ENCODE measurements at places on chromosomes 1 and 21. TPM values are rescaled to one million over a fixed set of nuclear protein-coding genes. Genes with fewer than 3 reads are reported as not detected.
A peak's percentile ranks its signal among the peaks of the same experiment; 100 is the strongest.

Gene KLF17
- not detected for total RNA-seq

Gene CHRNB2
- total RNA-seq, result not detected

Gene PHGDH
- 56.3 TPM for total RNA-seq

Gene C1orf185
- not detected for total RNA-seq

DNA sequence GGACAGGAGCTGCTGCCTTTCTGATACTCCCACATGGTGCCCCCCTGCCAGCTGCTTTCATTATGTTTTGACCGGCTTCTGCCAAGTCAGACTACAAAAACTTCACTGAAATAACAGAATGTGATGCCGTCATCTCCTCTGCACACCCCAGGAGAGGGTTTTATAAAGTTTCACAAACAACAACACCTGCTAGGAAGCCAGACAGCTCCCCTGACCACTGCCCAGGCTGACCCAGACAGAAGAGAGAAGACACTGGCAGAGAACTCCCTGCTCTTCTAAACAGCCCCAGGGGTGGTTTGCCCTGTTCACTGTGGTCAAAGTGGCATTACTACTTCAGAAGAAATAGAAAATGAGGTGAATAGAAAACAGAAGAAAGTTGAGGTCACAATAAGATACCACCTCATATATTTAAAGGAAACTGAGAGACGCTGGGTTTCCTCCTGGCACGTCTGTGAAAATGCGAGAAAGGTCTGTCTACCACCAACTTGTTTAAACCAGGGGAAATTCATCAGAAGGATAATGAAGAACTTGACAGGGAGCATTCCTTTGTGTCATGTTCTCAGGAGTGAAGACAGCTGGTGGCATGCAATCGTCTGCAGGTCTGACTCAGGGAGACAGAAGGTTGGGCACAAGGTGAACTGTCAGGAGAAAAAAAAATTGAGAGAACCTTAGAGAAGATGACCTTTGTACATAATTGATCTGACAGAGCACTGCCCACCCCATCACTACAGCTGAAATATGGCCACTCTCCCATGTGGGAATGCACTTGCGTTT, 119.0 kb upstream of the NFIA start:
- H3K27ac ChIP-seq, result no peak overlapping the region
- H3K4me1 ChIP-seq, result peaks cover 6% of the 10 kb centered on the region
- no peak for DNase-seq
- peaks cover 6% of the 10 kb centered on the region for H3K36me3 ChIP-seq
- H3K27me3 ChIP-seq, result no peaks in the 10 kb centered on the region

DNA sequence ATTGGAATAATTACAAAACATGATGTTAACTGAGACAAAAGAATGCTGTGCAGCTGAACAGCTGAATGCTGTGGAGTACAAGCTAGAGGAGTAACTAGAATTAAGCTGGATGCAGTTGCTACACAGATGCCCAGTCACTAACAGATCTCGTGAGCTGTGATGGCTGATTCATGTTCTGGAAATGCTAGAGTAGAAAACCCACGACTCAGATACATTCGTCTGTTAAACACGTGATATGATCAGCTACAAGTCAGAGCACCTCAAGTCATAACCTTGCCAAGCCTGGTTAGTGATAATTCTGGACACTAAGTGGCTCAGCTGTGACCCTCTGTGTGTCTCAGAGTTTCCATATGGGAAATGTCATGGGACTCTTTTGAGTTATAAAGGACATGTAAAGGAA, 89.7 kb upstream of the ESRRG start:
- H3K27ac ChIP-seq, result no peak overlapping the region
- no peak for DNase-seq
- H3K27me3 ChIP-seq, result no peaks in the 10 kb centered on the region
- no peaks in the 10 kb centered on the region for H3K4me1 ChIP-seq

- DNase-seq, result no peak
- peaks cover 41% of the 10 kb centered on the region for H3K4me1 ChIP-seq
- H3K27me3 ChIP-seq, result peaks cover 15% of the 10 kb centered on the region
- H3K36me3 ChIP-seq, result no peaks in the 10 kb centered on the region
- H3K4me3 ChIP-seq, result no peak overlapping the region
Measured at GRCh38 chr1:3226701-3227350, 157.8 kb downstream of the PRDM16 start.

DNA sequence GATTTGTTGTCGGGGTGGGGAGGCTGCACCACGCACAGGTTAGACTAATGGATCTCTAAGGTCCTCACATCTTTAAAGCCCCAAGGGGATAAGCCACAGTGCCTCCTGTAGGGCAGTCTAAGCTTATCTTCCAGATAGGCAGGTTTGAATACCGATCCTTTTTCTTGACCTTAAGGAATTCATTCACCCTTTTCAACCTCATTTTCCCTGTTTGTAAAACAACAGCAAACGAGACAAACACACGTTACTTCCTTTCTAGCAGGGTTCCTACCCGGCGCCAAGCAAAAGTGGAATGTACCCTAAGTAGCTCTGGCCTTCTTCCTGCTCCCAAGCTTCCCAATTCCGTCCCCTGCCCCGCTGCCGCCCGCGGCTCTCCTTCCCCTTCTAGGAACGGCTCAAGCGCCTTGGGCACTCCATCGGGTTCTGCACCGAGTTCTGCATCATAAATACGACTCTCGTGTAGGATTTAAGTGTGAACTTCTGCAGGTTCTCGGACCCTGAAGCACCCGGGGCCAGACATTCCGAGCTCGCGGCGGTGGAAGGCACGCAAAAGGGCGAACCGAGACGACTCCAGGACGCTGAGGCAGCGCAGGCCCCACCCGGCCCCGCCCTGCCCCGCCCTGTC, 548 bp upstream of the CDC20 start:
- H3K4me3 ChIP-seq, result peak overlapping the region; percentile 57
- H3K27ac ChIP-seq, result peak overlapping the region; percentile 88
- peaks cover 18% of the 10 kb centered on the region for H3K4me1 ChIP-seq

DNA sequence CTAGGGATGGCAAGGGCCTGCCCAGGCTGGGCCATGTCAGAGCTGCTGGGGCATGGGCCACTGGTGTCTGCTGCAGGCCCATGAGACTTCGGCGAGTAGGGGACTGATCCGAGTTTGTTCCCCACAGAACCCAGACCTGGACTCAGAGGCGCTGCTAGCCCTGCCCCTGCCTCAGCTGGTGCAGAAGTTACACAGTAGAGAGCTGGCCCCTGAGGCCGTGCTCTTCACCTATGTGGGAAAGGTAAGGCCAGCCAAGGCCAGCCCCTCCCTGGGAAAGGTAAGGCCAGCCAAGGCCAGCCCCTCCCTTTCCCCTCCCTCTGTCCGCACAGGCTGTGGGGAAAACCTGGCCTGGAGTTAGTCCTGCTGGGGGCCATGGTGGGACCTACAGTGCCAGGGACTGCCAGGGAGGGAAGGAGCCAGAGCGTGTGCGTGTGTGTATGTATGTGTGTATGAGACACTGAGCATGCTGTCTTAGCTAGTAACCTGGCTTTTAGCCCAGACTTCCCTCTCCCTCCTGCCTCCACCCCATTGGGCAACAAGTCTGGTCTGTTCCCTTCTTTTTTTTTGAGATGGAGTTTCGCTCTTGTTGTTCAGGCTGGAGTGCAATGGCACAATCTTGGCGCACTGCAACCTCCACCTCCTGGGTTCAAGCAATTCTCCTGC, 8.0 kb downstream of the FAAH start:
- peak overlapping the region; percentile 72 for H3K27ac ChIP-seq
- peaks cover 59% of the 10 kb centered on the region for H3K4me1 ChIP-seq
- peak; percentile 62 for DNase-seq
- no peak overlapping the region for H3K4me3 ChIP-seq

DNA sequence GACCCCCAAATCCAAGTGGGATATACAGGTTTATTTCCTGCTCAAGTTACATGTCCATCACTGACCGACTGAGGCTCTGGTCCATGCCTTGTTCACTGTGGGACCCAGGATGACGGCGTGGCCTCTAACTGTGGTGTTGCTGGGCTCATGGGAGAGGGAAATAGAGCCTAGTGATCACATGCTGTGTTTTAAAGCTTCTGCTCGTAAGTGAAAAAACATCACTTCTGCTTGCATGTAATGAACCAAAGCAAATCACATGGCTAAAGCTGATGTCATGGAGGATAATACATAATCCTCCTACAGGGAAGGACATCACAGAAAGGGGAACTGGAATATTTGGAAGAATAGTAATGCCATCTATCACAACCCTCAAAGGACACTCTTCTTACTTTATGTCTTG, 107.6 kb downstream of the FASLG start:
- no peaks in the 10 kb centered on the region for H3K27me3 ChIP-seq
- no peak for DNase-seq
- no peak overlapping the region for H3K4me3 ChIP-seq
- no peaks in the 10 kb centered on the region for H3K4me1 ChIP-seq

DNA sequence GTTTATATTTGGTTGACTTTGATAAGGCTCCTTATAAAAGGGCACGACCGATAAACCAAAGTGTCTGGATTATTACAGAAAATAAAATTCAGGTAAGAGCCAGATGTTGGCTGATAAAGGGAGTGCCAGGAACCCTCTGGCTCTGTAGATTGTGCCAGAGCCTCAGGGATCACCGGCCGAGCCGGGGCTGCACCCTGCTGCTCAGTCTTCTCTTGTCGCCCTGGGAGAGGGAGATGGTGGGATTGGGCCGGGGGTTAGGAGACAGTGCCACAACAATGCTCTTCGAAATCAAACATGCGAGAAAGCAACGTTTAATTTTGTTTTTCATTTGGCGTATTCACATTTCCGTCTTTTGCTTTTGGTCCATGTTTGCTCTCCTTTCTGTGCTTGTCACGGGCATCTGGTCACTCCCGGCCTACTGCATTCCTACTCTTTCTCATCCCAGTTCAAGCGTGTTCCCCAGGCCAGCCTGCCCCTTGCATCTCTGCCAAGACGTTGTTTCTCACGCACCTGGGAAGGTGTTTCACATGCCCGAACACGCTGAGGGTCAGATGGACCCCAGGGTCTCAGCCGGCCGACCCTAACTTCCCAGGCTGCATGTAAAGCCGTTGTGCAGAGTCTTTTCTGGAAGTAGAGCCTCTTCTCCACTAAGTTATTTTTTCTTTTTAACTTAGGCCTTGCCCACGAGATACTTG, 18.8 kb upstream of the C2CD2 start:
- no peaks in the 10 kb centered on the region for H3K4me1 ChIP-seq
- no peak overlapping the region for H3K4me3 ChIP-seq
- H3K36me3 ChIP-seq, result no peaks in the 10 kb centered on the region
- DNase-seq, result no peak
- no peaks in the 10 kb centered on the region for H3K27me3 ChIP-seq
- no peak overlapping the region for H3K27ac ChIP-seq

All from tibial nerve (tissue), 4 donors.